ENCODE measurements at places on chromosomes 13 and 19.

DNA sequence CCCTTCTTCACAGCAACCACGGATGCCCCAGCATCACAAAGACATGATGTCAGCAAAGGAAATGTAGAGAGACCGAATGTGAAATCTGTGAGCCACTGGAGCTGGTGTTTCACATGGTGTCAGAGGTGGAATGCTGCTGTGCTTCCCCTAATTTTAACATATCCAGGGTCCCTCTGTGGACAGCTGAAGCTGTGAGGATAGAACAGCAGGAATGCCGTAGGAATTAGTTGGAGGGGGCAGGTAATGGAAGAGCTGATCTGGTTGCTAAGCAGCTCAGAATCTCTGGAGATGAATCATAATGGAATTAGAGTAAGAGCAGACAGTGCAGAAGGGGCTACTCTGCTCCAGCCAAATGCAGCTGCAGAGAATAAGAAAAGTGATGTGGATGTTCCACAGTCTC, 68.9 kb upstream of the ZNF835 start:
- DNase-seq, result no peak

GRCh38 chr19:3804429-3804828, 18.2 kb upstream of the MATK start:
- no peak for DNase-seq

GRCh38 chr13:101647760-101648159, 195.3 kb downstream of the ITGBL1 start:
- no peak for DNase-seq

DNA sequence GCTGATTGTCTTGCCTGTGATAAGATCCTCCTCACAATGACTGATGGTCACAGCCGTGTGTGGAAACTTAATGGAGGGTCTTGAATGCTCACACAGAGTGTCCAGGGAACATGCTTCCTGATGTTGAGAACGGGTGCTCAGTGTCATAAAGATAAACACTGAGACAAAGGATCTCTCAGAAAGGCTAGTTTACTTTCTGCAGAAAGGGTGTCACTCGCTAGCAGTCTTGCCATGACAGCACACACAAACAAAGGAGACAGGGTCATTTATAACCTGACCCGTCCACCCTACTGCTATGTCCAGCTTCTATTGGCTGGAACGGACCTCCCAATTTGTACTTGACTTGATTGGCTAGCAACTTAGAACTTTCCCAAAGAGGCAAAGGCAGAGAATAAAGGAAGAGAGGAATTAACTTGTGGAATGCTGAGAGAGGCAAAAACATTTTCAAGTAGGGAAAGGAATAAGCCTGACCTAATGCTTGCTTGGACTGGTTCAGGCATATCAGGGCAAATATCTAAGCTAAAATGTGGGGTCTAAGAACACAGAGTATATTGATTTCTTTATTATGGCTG, 39.0 kb upstream of the PSG9 start:
- DNase-seq, result no peak

DNA sequence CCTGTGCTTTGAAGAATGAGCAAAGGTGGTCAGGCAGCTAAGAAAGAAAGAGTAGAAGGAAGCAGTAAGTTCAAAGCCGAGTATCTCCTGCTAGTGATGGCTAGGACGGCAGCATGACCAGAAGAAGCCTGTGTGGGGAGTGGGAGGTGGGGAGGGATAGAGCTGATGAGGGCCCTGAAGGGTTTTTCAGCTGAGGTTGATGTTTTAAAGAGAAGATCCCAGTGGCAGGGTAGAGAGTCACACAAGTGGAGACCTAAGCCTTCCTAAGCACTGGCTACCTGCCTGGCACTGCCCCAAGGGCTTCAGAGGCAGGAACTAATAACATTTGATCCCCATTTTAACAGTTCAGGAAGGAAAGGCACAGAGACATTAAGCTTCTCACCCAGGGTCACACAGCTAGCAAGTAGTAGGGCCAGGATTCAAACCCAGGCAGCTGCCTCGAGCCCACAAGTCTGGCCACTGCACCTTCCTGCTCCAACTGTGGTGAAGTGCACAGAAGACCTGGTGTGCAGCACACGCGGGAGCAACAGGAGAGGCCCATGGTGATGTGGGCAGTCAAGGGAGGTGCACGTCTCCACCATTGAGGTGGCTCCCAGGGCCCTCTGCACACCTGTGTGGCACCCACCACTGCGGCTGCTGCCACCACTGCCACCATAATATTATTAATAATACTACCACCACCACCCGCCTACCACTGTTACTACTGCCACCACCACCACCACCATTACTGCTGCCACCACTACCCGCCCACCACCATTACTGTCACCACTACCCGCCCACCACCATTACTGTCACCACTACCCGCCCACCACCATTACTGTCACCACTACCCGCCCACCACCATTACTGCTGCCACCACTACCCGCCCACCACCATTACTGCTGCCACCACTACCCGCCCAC, 22.1 kb downstream of the CUL4A start:
- no peak for DNase-seq

DNA sequence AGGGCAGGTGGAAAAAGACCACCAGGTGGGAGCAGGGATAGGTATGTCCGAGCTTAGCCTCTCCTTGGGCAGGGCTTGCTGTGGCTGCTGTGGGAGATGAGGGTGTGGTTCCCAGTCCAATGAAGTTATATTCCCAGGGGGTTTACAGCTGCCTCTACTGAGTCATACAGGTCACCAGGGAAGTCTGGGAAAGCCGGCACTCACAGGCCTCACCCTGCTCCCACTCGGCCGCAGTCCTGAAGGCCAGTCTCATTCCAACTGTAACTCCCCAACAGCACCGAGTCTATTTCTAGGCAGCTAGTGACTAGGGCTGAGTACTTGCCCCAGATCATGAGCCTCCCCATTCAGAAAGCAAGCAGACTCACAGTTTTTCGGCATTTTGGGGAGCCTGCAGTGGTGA, 77.1 kb downstream of the FNDC3A start:
- no peak for DNase-seq

GRCh38 chr13:63435667-63436324, 2020.1 kb upstream of the PCDH20 start:
- DNase-seq, result no peak

DNA sequence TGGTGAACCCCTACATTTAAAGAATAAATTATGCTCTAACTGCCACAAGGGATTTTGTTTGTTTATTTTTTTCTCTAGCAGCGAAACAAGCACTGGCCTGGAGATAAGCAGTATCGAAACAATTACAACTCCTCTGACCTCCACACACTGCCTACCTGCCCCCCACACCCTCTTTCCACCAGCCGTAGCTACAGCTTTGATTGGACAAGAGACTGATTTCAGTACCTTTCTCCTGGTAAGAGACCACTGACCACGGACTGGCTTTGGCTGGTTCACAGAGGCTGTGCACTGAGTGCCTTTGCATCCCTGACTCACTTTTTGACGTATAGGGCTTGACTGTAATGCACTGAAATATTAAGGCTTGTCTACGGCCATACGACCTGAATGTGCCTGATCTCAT, 7.4 kb upstream of the ZDHHC20 start:
- no peak for DNase-seq

GRCh38 chr13:44972956-44973581, 16.2 kb downstream of the NUFIP1 start:
- no peak for DNase-seq

All from kidney (tissue), 22 donors.